Calu3 (cell line): ENCODE measurements at places on chromosomes 6 and 20. TPM values are rescaled to one million over a fixed set of nuclear protein-coding genes. Genes with fewer than 3 reads are reported as not detected.

DNA sequence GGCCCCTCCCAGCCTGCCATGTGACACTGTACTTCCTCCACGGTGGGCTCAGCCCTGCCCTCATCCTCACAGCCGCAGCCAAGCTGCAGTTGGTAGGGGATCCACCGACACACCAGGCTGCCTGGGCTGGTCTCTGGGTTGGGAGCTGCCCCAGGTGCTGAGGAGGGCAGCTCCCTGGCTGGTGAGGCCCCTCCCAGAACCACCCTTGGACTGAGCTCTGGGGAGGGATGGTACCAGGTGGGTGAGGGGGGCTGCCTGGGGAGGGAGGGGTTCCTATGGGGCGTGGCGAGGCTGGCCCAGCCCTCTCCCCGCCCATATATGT lies 185 bp upstream of the TNFRSF6B start:
- no peak for DNase-seq

DNA sequence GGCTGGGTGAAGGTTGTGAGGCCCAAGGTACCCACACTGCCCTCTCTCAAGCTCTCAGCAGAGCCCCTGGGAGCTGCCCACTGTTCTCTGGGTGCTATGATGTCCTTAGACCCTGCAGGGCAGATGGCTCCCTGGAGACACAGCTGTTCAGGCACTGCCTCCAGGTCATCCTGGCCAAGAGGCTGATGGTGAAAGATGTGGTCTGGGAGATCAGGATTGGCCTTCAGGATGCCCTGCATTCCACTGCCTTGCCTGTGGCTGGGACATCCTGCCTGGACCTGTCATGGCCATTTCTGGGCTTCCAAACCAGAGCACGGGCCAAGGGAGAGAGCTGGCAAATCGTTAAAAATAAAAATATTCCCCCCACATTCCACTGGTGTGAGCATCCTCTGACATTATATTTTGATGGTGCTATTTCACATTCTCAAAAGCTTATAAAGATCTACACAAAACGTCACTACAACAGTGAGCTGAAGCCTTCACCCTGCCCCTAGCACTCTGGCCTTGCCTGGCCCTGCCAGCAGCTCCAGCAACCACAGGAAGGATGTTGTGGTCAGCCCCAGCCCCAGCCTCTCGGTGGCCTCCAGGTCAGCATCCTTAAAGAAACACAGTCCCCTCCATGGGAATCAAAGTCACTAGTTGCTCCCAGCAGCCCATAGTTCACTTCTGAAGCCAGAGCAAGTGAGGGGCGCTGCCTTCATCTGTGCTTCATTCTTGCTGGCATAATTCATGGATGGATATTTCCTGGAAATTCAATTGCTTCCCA lies 13.5 kb upstream of the KCNK16 start:
- DNase-seq = no peak

FAM209A gene
- total RNA-seq = 0.40 and 0.95 TPM in 2 replicates

ARMH2 gene
- not detected in 2 replicates for total RNA-seq
